Caco-2 (cell line): ENCODE measurements at places on chromosomes 2 and 18.

DNA sequence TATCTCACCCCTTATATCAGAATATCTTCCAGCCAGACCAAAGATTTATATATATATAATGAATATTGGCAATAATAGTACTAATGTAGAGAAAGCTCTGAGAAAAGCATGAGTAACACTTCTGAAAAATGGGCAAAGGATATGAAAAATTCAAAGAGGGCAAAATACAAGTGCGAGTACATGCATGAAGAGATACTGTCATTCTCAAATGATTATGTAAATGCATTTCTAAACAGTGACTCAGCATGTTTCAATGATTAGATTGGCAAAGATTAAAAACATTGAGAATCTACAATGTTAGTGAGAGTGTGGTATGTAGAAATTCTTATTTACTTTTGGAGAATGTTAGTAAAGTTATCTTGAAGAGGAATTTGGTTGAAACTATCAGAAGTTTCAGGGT is 118.3 kb upstream of the NEDD4L start:
- DNase-seq = no peak

DNA sequence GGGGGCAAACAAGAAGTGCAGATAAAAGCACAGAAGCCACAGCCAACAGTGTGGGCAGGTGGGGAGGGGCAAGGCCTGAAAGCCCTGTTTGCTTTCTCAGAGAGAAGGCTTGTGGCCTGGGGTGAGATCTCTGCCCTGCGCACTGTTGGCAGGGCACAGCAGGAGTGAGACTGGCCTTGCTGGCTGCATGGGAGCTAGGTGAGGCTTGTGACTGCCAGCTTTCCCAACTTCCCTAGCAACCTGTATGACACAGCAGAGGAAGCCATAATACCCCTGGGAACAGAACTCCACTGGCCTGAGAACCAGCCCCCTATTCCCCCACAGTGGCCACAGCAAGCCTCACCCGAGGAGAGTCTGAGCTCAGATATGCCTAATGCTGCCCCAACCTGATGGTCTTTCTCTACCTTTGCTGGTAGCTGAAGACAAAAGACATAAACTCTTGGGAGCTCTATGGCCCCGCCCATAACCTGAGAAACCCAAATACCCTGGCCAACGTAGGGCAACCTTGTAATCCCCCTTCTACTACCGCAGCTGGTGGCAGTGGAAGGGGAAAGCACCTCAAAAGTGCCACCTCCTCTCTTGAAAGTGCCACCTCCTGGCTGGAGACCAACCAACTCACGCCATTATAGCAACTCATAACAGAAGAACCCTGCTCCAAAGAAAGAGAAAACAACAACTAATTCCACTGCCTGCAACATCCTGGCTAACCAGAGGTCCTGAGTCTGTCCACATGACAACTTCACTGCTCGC is 44.4 kb downstream of the LCT start:
- DNase-seq = no peak

DNA sequence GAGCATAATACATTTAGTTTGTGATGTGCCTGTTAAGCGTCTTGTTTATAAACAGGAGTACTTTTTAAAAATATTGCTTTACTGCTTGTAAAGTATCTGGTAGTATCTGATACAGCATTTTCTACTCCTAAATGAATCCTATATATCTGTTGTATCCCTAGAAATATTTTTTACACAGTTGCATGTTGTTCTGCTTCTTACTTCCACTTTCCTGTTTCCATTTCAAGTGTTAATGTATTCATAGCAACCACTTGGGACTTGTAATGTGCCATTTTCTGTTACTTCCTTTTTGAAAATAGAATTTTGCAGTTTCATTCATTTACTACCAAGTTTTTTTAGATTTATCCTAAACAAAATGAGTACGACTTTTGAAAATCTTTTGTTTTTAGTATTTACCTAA is 24.9 kb downstream of the CCNT2 start:
- DNase-seq = no peak

DNA sequence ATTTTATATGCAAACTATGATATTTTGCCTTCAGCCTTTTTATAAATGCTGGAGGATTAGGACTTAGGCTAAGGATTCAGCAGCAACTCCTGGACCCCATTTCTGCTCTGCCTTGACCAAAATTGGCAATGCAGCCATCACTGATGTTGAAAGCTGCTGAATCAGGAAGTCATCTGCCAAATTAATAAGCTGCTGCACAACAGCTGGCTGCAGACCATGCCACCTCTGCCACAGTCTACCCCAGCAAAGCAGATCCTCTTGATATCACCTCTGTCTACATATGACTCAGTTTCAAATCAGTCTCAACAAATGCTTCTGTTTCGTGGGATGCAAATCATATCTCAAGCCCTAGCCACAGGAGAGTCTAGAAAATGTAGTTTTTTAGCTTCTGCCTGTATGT is 7.1 kb upstream of the SOS1 start:
- DNase-seq = no peak

- no peak for DNase-seq
Measured at GRCh38 chr2:170340693-170341068, 162.7 kb downstream of the MYO3B start.

- DNase-seq = peak; percentile 44
Measured at GRCh38 chr18:35580701-35581539, 620 bp upstream of the GALNT1 start.

GRCh38 chr2:233303252-233303651 is 4.4 kb upstream of the SAG start:
- DNase-seq = peak; percentile 9

- DNase-seq = no peak
Measured at GRCh38 chr2:105821428-105822125, 76.9 kb downstream of the NCK2 start.

- DNase-seq = no peak
Measured at GRCh38 chr2:29239209-29239960, 124.2 kb downstream of the CLIP4 start.

DNA sequence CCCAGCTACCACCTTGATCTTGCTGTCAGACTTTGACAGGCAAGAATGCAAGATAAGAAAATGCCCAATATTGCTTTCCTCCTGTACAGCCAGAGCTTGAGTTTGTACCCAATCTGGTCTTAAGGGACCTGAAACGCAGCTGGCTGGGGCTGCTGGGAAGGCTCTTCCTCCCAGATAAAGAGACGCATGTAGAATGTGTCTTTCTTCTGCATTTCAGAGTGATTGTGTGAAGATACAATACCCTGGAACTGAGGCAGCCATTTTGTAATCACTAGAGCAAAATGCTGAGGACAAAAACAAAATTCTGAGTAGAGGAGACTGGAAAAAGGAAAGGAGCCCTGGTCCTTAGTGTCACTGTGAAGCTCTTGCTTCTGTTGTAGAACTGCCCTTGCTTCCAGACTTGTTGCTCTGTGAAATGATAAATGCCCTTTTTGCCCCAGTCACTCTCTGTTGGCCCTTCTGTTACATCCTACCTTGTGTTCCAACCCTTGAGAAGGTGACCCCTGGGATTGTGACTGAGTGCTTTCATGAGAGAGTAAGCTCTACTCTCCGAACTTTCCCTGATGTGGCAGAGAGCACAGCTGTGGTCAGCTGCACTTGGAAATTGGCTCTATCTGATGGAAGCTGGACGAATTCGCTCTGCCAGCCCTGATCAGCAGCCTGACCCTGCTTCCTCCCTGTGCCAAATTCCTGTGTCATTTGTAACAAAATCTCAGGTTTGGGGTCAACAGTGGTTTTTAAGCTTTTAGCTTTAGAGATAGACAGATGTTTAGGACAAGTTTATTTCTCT is 137.4 kb upstream of the RBMS1 start:
- DNase-seq = no peak

- no peak for DNase-seq
Measured at GRCh38 chr2:238100821-238101771, 956 bp downstream of the ESPNL start.

- DNase-seq = no peak
Measured at GRCh38 chr2:29601321-29601720, 320.1 kb downstream of the ALK start.

- DNase-seq = peak; percentile 95
Measured at GRCh38 chr2:208254118-208254870, 577 bp downstream of the IDH1 start.

DNA sequence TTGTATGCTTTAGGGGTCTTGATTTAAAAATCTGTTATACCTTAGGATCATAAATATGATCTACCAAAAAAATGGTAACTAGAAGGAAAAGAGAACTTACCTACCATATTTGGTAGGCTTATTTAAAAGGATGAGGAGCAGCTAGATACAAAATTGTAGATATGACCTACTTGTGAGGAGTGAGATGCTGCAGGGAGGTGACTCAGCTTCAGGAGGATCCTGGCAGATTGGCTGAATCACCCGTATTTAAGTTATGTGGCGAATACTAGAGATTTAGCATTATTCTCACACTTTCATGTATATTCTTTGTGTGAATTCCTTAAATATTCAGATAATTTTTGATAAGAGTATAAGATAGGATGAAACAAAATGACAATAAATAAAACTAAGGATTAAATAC is 657.3 kb upstream of the LINC00305 start:
- DNase-seq = no peak

DNA sequence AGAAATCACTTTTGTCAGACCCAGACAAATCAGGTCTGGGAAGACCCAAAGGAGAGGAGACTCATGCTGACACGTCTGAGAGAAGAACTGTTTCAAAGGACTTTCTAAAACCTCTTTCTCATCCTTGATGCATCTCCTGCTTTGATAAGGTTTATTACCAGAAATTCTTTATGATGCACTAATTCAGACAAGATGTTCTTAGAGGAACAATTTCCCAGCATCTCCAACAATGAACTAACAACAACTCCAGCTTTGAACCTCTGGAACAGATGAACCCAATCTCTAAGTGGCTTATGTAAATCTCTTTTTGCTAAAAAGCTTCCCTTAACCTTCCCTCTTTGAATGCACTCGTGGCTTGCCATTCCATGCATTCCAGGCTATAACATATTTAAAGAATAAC is 15.9 kb upstream of the SERPINB11 start:
- DNase-seq = no peak

GRCh38 chr2:95231723-95232122 is 24.4 kb downstream of the ZNF892 start:
- peak; percentile 79 for DNase-seq
